ENCODE measurements at places on chromosomes 6 and 20.

DNA sequence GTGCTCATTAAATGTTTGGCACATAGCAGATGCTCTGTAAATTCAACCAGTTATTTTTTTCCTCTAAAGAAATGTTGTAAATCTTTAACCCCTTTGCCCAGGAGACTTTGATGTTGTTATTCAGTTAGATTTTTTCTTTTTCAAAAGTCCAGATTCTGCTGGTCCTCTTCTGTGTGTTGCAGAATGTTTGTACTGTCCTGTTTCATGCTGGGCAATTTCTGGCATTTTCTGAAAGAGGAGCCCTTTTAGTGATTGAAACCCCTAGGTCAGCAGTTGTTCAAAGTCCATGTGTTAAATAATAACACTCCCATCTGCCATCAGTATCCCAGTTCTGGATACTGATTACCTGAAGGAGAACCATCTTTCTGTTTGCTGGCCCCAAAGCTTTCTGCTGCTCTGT, 1.3 kb upstream of the SLC17A1 start:
- no peak for DNase-seq

GRCh38 chr20:47252879-47253307, 103.6 kb downstream of the ZMYND8 start:
- no peak for DNase-seq

- no peak for DNase-seq
Observed at GRCh38 chr6:39793516-39793915, 1.3 kb downstream of the DAAM2 start.

DNA sequence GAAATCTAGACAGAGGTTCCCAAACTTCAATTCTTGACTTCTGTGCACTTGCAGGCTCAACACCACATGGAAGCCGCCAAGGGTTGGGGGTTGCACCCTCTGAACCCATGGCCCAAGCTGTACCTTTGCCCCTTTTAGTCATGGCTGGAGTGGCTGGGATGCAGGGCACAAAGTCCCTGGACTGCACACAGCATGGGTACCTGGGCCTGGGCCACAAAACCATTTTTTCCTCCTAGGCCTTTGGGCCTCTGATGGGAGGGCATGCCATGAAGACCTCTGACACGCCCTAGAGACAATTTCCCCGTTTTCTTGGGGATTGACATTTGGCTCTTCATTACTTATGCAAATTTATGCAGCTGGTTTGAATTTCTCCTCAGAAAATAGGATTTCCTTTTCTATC, 342.0 kb downstream of the TPBG start:
- no peak for DNase-seq

DNA sequence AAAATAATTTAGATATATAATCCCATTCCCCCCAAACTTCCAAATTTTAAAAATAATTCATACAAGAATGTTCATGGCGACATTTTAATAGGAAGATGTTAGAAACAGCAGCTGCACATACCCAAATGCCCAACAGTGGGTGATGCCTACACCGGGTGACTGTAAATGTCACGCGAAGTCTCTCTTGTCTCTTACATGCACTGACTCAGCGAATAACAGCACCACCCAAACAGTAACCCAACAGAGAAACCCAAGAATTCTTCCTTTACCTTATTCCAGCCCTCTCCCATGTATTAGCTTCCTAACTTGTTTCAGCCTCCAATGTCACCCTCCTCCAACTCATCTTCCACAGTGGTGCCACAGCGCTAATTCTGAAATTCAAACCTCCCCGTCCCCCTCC, 74.5 kb upstream of the E2F3 start:
- no peak for DNase-seq

DNA sequence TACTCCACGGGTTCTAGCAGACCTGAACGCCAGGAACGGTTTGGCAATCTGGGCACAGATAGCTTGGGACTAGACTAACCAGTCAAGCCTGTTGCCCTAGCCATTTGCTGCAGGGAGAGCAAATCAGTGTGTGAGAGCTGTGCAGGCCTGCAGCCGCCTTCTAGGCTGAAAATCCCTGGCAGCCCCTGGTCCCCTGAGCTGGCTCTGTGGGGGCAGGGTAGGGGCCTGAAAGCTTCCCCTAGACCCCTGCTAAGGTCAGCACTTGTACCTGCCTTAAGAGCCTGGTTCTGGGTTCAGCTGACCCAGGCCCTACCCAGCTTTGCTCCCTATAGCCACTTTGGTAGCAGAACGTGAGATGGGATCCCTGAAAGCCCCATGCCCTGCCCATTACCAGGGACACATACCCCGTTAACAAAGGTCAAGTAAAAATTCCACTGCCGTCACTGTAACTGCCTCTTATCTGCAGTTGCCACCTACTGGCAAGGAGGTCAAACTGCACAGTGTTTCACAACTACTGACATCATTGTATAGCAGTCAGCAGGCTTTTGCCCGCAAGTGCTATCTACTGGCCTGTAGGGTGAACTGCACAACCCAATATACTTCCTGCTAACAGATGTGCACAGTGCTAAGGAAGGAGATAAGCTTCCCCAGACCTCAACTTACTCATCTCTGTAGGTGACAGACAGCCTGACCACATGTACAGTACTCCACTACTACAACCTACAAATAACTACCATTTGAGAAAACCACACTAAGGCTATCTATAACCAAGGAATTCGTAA, 95.1 kb upstream of the OLIG3 start:
- peak; percentile 37 for DNase-seq

DNA sequence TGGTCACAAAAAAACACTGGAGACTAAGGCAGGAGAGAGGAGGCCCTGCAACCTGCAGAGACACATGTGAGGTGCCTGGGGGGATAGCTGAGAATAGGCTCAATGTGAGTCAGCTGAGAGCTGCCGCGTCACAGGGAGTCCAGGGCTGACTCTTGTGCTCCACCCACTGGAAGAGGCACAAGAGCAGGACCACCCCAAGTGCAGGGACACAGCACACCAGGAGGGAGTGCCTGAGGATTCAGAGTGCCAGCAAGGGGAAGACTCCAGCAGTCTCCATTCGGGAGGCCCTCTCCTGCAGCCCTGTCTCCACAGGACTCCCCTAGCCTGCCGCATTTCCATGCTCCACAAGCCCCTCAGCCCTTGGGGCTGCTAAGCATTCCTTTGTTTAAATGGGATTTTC, 105.5 kb downstream of the HUS1B start:
- DNase-seq, result no peak

DNA sequence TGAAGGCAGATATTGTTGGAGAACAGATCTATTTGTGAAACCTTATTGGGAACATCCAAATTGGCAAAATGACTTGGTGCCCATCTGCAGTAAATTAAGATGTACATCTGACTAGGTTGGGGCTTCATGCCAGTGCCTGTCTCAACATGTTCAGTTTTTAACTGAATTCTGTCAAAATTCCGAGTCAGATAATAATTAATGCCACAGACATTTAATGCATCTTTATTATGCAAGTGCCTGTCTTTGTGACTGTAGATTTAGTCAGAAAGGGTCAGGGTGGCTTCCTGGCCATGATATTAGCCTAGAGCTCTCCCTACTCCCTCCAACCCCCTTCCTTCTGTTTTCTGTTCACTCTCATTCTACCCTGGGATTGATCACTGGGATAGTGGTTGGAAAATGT, 199.3 kb upstream of the FLRT3 start:
- no peak for DNase-seq

- DNase-seq, result no peak
Observed at GRCh38 chr20:31987744-31988143, 19.8 kb downstream of the XKR7 start.

DNA sequence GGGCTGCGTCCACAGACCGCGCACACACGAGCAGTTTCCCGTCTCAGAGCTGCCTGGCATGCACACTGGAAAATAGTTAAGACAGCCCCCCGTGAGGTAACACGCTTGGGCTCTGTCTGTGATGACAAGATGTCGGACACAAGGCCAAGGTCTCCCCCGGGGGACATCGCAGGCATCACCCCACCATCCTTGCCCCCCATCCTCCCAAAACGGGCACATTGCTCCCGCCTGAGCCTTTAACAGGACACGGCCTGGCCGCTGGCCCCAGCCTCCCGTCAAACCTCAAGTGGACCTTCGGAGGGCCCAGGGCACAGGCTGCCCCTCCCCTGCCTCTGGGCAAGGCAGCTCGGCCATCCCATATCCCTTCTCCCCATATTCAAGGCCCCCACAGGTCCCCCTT, 5.6 kb downstream of the KCNQ2 start:
- DNase-seq, result no peak

DNA sequence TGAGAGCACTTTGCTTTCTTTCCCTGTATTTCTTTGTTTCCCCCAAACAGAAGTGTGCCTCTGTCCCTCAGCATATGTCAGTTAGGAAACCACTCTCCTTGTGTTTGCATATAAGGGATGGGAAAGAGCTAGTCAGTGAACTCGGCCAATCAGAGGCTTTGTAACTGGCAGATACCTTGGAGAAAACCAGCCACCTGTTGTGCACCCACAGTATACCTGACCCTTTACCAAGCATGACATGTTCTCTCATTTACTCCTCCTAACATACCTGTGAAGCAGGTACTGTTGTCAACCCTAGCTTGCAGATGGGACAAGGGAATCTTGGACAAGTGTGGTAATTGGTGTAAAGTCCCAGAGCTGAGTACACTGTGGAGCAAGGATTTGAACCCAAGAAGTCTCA, 96.1 kb upstream of the FAM8A1 start:
- DNase-seq, result no peak

GRCh38 chr6:157225575-157225995, 97.7 kb downstream of the TMEM242 start:
- DNase-seq, result no peak

- no peak for DNase-seq
Observed at GRCh38 chr20:19956976-19957375, 60.2 kb upstream of the NAA20 start.

DNA sequence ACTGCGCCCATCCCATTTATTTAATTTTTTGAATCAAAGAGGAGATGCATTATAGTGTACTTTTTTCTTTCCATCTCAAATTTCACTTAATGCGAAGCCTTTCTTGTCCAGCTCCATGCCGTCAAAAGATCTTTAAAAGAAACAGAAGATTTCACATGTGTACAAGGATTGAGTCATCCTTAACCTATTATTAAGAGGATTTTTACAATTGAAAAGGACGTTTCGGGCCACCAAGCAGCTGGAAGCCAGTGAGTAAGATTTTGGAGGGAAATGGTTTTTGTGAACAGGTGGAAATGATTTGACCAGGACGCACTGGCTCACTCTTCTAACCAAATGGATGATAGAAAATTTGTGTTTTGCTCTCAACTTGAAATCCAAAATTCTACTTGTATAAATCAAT, 15.1 kb upstream of the CCDC170 start:
- no peak for DNase-seq
